Activated CD8-positive, alpha-beta memory T cell treated with anti-CD3 and anti-CD28 coated beads, Interleukin-2, amount 50 U/mL, for 4 hours (primary cell): ENCODE measurements at places on chromosomes 7 and 10.

DNA sequence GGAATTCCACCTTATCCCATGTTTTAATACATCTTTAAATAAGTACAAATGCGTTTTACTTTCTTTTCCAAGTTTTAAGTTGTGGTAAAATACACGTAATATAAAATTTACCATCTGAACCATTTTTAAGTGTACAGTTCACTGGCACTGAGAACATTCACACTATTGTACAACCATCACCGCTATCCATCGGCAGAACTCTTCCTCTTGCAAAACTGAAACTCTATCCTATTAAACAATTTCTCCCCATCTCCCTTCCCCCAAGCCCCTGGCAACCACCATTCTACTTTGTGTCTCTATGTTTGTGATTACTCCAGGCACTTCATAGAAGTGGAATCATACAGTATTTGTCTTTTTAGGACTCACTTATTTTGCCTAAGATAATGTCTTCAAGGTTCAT lies 33.8 kb downstream of the HIP1 start:
- DNase-seq: no peak

DNA sequence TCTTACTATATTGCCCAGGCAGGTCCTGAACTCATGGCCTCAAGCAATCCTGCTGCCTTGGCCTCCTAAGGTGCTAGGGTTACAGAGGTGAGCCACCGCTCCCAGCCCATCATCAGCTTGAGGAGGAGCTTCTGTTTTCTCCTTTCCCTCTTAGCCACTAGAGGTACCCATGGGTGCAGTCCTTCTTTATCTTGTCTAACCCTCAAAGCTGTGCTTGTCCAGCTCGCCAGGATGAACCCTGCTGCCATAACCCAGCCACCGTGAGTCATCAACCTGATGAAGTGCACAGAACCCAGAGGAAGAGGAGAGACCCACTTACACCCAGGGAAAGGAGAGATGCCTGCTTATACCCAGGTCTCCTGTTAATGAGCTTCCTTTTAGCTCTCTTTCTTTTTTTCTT lies 133.4 kb downstream of the CUL2 start:
- no peak for DNase-seq

DNA sequence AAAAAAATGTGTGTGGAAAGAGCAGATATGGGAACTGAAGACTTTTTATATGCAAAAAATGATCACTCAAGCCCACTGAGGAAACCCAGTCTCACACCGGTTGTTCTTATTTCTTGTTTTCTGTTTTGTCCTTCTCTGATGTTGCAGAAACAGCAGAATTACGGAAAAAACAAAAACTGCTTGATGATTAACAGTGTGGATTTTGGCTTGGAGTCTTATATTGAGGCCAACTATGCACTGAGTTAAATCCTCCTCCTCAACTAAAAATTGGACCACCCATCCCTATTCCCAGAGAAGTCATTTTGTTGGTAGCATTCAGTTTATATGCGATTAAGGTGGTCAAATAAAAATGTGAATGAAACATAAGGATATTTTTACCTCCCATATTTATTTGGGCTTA lies 246.1 kb downstream of the LRMDA start:
- DNase-seq: no peak

- no peak for DNase-seq
These were observed 15.5 kb upstream of the SLC18A3 start for GRCh38 chr10:49594594-49594993.

- DNase-seq: no peak
These were observed 170.9 kb upstream of the SMIM30 start for GRCh38 chr7:113289140-113289740.
